GDM1 (cell line): ENCODE measurements at places on chromosomes 3 and 15.

- no peak for DNase-seq
These were observed 61.2 kb downstream of the PEAK1 start for GRCh38 chr15:77358545-77359240.

- no peak for DNase-seq
These were observed 9.0 kb downstream of the DPH3 start for GRCh38 chr3:16255726-16256125.

GRCh38 chr15:48868536-48868935, 9.4 kb upstream of the EID1 start:
- DNase-seq = no peak

- DNase-seq = no peak
These were observed 5.6 kb upstream of the TP63 start for GRCh38 chr3:189625572-189625971.

- no peak for DNase-seq
These were observed 60.8 kb downstream of the GPR156 start for GRCh38 chr3:120224237-120224636.

- DNase-seq = no peak
These were observed 15.0 kb downstream of the KAT2B start for GRCh38 chr3:20055020-20055775.

DNA sequence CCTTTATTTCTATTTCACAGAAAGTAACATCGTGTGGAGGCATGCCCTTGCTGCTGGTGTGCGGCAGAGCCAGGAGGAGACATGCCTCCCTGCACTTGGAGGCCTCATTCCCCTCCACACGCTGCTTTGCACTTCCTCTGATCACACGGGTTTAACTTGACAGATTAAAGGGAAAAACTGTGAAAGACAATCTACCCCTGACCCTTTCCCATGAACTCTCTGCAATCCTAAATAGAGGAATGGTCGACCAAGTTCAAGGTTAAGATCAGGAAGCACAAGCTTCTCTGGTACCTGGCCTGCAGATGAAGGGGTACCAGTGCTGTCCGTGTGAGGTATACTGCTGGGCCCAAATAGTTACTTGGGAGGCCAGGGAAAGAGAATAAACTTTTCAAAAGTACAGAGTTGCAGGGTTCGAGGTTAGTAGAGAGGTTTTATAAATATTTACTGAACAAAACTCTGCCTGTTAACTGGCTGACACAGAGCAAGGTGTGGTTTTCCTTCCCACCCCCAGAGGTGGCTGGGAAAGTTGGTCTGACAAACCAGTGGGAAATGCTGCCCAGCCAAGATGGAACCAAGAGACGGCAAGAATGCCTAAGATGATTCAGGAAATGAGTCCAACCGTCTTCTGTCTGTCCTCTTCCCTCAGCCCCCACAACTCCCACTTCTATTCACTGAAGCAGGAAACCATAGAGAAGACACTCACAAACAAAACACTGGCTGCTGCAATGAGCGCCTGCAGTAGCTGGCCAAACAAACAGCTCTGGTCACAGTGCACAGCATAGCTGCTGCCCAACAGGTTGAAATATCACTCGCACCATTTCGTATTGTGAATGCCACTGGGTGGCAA, 79.6 kb downstream of the IGF2BP2 start:
- DNase-seq = peak; percentile 58

DNA sequence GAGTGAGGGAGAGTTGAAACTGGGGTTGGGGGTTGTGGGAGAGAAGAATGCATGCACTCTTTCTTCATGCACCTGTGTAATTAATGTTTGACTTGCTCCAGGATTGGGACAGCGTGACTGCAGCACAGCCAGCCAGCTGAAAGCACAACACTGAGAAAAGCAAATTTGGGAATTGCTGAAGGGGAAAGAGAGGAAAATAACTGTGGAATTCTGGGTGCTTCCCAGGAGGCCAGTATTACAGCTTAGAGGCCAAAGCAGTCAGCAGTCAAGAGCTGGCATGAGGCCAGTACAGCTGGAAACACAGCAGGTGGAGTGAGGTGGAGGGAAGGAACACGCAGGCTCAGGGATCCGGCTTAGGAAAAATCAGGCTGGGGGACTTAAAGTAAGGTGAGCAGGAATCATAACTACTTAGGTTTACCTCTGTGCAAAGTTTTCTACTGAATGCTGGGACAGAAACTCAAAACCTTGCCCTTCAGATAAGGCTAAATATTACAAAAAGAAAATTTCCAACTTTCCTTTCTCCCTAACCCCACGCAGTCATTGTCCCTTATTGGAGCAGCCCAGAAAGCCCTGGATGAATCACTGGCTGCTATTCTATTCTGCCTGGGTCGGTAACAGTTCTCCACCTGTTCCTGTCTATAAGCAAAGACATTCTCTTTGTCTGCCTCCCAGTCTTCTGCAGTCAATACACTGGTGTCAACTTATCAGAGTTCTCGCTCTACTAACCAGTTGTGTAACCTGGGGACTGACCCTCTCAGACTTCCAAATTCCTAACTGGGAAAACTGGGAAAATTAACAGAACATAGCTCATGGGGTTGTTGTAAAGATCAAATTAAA, 167.2 kb downstream of the MAGI1 start:
- no peak for DNase-seq

- no peak for DNase-seq
These were observed 46.7 kb upstream of the ABHD2 start for GRCh38 chr15:89041507-89041906.

DNA sequence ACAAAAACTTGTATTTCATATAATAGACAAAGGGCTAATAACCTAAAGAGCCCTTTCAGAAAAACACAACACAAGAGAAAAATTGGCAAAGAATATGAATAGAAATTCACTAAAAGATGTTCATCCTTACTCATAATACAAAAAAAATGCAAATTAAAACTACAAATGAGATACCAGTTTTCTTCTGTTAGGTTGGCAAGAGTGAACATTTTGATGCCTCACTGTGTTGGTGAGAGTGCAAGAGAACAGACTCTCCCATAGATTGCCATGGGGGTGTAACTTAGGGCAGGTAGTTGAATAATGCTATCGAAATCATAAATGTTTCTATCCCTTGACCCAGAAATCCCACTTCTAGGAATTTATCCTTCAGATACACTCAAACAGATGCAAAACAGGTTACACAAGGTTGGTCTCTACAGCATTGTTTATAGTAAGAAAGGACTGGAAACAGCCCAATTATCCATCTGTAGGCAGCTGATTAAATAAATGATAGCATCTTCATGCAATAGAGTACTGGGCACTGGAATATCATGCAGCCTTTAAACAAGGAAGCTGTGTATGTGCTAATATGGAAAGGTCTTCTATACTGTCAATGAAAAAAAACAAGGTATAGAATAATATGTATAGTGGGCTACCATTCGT, 146.3 kb downstream of the TLE3 start:
- no peak for DNase-seq

- no peak for DNase-seq
These were observed 139.4 kb upstream of the GRM7 start for GRCh38 chr3:6721491-6721890.

GRCh38 chr15:67035886-67036285, 29.5 kb upstream of the SMAD3 start:
- DNase-seq = no peak

- DNase-seq = no peak
These were observed 181.1 kb downstream of the LRTM1 start for GRCh38 chr3:54746722-54747121.

DNA sequence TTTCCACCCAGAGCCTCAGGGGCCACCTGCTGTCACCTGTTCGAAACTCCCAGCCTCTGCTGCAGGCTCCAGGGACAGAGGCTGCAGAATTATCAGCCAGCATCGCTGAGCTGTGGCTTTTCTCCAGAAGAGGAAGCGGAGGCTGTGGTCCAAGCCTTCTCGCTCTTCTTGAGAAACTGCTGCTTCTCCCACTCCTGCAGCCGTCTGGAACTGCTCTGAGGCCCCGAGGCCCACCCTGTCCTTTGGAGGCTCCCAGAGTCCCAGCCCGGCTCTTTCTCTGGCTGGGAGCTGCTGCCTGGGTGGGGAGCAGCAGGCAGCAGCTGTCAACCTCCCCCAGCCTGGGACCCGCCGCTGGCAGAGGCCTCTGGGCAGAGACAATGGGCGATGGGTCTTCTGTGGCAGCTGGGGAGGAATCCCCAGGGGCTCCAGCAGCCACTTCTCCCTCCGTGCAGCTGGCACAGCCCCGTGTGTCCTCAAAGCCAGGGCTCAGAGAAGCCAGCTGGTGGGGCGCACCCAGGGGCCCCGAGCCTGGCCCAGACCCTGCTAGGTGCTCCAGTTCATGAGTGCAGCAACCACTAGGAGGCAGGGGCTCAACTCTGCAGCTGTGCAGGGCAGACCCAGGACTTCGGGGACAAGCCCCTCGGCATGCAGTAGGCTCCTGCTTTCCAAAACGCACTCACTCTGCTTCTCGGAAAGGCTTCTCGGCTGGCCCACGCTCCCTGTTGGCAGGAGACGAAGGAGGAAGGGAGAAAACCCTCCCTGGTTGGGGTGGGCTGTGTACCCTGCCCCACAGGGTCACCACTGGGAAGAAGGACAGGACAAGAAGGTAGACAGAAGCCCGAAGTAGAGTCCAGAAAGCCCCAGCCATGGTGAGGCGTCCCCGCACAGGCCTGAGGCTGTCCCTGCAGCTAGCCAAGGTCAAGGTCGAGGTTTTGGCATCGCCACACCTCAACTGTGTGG, 49.9 kb upstream of the FURIN start:
- DNase-seq = peak; percentile 69
